ENCODE measurements at places on chromosomes 6 and 20.

DNA sequence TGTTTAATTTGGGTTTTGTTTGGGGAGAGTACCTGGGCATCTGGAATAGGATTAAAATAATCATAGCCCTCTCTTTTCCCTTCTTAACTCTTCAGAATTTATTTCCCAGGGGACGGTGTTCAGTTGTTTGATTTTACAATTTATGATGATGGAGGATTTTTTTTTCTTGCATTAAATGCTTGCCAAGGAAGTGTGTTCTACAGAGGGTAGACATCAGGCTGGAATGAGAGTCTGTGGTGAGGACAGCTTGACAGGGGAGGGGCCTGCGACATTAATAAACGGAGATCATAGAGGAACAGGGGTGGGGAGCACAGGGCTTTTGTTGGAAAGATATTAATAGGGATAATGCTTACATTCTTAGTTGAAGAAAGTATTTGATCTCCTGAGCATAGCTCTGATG is 297.5 kb downstream of the CLIC5 start:
- no peak for DNase-seq

DNA sequence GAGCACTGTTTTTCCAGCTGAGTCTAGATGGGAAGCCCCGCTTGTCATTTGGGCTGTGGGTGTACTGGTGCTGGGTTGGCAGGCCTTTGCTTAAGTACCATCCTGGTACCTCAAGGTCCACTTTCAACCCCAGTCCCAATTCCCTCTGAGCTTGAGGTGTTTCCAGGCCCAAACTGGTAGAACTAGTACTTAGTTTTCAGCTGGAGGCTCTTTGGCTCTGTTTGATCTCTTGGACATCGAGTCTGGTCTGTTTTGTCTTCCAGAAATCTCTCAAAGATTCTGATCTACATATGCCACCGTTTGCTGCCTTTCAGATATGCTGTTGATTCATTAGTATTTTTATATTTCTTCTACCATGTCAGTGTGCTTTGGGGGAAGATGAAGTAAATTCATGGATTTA is 61.8 kb upstream of the GNRH2 start:
- DNase-seq, result no peak

GRCh38 chr20:16898433-16898832 is 150.3 kb downstream of the OTOR start:
- no peak for DNase-seq

DNA sequence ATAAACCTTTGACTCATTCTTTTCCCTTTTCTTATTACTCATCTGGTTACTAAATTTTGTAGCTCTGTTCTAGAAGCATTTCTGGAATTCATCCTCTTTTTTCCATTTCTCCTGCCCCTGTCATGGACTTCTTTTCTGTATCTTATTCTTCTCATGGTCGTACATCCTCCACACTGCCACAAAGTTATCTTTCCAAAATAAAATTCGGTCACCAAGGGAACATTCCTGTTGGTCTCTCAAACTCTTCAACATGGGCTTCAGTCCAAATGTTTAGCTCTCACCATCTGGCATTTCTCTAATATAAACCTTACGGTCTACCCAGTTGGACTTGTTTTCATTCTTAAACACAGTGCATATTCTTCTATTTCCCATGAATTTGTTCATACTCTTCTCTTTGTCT is 428.8 kb upstream of the ID4 start:
- no peak for DNase-seq

GRCh38 chr6:30357678-30358540 is 13.0 kb downstream of the RPP21 start:
- peak; percentile 84 for DNase-seq

DNA sequence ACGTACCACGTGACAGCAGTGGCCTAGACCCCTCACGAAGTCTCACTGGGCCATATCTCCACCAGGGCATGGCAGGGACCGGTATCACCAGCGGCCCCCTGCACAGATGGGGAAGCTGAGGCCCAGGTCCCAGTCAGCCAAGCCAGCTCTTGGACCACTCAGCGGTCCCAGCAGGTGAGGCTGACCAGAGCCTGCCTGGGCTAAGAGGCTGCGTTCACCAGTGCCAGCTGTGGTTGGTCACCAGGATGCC is 2.6 kb upstream of the MRGBP start:
- DNase-seq, result no peak

GRCh38 chr6:36315921-36316320 is 20.8 kb downstream of the BNIP5 start:
- DNase-seq, result no peak
